Panc1 (cell line): ENCODE measurements at places on chromosomes 7 and 10.

GRCh38 chr10:92146781-92147180 lies 144.1 kb downstream of the CPEB3 start:
- DNase-seq, result no peak

GRCh38 chr7:55024776-55025175 lies 6.0 kb downstream of the EGFR start:
- DNase-seq, result no peak

DNA sequence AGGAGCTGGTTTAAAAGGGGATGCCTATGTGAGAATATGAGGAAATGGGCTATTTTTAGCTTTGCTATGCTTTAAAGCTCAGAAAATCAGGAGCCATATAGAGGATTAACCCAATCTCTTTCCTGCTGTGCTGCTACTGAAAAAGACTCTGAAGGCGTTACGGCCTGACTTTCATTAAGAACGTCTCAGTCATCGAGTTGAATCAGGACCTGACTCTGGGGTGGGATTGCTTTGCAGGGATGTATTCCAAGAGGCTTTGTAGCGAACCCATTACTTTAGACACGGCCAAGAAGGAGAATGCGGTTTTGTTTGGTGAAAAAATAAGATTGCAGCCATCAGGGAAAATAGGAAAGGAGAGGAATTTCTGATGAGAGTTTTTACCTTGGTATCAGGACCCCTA lies 426.9 kb downstream of the CCSER2 start:
- no peak for DNase-seq

DNA sequence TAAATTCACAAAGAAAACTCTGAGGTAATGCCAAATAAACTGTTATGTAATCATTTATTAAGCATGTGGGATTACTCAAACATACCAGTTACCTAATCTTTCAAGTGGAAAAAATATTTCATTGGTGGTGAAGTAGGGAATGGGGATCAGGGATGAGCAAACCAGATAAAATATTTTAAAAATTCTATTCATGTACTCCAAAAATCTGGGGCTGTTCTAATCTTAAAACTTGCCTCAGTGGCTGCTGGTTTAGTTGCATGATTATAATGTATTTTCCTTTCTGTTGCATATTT lies 19.5 kb downstream of the LMOD2 start:
- no peak for DNase-seq

- no peak for DNase-seq
Measured at GRCh38 chr7:129784783-129785684, 167.7 kb downstream of the UBE2H start.

DNA sequence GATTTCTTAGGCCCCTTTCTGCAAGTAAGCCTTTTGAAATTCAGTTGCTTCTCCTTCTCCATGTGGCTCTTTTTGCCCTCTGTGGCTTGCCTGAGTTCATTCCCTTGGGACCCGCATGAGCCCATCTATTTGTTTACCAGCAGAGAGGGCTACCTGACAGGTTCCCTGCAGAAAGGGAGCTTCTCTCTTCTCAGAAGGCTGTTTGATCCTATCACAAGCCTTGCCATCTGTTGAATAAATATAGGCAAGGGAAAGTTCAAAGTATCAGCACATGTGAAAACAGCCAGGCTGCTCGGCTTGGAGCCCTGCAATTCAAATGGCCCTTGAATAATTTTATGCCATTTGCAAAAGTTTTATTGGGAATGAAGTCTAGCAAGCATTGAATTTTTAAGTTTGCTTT lies 720.2 kb upstream of the FZD8 start:
- DNase-seq, result no peak

DNA sequence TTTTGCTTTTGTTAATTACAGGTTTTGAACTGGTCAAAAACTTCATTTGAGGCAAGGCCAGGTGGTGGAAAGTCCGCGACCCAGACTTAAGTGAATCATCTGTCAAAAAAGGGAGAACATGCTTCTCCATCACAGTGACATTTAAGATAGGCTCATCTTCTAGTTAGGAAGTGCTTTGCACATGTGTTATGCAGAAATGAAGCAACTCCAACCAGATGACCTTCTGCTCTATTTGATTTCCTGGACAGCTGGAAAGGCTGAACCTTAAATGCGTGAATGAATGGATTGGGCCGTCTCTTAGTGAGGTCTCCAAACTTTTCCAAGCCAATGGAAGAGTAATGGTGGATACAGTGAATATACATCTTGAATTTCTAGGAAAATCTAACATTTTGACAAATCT lies 101.6 kb upstream of the FAM13C start:
- no peak for DNase-seq

GRCh38 chr10:113576852-113577251 lies 24.0 kb downstream of the HABP2 start:
- no peak for DNase-seq

DNA sequence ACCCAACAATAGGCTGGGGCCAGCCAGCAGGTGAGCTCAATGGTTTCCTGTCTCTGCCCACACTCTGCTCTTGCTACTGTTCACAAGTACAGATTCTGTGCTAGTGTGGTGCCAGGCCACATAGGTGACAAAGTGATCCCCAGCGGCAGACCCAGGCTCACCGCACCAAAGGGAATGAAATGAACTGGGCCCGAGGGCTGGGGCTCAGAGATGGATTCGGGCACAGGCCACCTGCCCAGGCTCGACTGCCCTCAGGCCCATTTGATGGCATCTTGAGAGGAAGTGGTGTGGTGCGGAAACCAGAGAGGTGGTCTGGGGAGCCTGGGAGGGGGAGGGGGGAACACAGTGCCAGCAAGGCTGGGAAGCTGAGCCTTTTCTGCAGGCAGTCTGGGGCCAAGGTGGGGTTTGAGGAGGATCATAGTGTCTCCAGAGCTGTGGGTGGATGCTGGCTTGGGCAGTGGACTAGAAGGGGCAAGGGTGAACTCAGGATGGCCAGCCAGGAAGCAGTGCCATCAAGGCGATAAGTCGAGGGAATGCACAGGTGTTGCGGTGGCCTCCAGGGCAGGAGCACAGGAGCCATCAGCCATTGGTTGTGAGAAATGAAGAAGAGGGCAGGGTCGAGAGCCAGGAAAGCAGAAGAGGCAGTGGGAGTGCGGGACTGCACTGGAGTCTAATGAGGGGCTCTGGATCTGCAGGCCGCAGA lies 85.2 kb downstream of the ARHGAP22 start:
- no peak for DNase-seq

- DNase-seq, result no peak
Measured at GRCh38 chr7:68235937-68236336, 1239.3 kb downstream of the TYW1 start.

GRCh38 chr7:27579565-27579964 lies 83.1 kb downstream of the HIBADH start:
- DNase-seq, result no peak

- no peak for DNase-seq
Measured at GRCh38 chr10:131061216-131061615, 250.3 kb downstream of the TCERG1L start.

DNA sequence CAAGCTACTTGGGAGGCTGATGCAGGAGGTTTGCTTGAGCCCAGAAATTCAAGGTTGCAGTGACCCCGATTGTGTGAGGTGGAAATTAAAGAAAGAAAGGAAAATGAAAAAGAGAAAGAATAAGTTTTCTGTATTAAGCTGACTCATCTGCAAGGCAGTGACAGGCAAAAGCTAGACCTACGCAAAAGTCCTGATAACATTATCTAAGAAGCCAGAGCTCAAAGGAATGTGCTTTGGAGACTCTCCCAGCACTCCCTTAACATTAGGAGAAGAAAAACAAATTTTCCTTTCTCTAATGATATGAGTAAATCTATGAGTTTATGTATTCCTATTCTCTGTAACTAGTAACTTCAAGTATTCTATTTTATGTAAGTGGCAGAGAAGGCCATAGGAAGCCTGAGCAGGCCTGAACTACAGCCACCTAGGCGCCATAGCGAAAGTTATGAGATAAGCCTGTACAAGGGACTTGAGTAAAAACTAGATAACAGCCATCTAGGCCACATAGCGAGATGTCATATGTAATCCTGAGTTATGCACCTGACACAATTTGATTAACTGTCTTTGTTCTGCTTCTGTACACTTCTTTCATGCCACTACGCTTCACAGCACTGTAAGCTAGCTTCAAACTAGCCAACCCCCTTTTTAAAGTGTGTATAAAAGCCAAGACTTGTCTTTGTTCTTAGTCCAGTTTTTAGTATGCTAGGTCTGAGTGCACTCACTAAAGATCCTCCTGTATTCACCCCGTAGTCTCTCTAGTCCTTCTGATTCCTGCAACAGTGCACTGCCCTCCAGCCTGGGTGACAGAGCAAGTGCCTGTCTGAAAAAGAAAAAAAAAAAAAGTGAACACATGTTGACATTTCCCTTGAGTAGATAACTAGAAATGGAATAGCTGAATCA lies 9.4 kb upstream of the ZWINT start:
- no peak for DNase-seq

DNA sequence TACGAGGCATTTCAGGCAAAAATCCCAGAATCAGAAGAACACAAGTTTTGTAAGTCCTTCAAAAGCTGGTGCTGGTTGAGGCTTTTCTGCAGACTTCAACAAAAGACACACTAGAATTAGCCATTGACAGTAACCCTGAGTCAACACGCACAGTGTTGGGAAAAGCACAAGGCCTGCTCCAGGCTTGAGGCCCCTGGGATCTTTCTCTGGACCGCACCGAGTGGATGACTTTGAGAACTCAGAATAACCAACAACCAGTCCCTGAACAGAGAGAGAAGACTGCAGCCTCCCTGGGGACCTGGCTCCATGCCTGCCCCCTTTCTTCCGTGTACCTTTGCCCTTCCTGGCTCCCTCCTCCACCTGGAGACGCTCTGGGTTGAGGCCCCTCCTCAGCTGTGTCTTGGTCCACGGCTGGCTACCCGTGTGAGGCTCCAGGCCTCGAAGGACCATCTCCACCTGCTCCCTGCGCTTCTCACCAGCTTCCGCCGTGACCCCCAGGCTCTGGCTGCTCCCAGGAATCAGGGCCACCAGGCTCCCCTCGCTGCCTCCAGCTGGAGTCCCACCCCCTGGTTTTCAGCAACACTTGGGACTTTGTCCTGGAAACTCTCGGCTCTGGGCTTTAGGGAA lies 28.4 kb downstream of the DIP2C start:
- no peak for DNase-seq

DNA sequence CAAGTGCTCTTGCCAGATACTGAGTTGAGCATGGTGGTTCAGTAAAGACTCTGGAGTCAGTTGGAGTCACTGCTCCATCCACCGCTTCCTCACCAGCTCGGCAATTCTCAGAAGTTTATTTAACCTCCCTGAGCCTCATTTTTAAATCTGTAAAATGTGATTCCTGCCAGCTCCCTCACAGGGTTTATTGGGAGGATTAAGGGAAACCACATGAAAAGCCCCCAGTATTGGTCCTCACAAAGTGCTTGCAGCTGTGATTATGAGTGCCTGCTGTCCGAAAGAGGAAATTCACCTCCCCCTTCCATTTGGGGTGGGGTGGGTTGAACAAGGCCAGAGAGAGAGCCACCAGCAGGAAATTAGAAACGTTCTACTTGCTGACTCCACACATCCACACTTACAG lies 99.0 kb downstream of the AOAH start:
- no peak for DNase-seq

DNA sequence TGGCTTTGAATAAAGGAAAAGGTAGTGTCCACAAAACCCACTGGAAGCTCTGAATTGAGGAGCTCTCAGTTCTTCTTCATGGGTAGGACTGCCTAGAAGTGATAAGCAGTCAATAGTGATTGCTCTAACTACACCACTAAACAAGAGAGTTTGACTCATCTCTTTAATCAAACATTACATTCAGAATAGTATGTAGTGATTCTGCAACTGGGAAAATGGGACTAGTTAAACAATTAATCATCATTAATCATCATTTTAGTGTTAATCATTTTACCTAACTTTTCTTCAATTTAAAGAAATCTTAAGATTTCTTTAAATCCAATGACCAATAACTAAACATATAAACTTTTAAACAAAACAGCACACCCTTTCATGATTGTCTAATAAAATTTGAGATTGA lies 484.0 kb upstream of the FZD8 start:
- no peak for DNase-seq

- DNase-seq, result no peak
Measured at GRCh38 chr7:52689912-52690311, 345.5 kb upstream of the POM121L12 start.

- no peak for DNase-seq
Measured at GRCh38 chr7:132386201-132386681, 190.0 kb downstream of the PLXNA4 start.

GRCh38 chr10:118799777-118800176 lies 45.0 kb upstream of the CACUL1 start:
- DNase-seq, result no peak

- DNase-seq, result no peak
Measured at GRCh38 chr10:107701943-107702342, 537.4 kb upstream of the SORCS1 start.

DNA sequence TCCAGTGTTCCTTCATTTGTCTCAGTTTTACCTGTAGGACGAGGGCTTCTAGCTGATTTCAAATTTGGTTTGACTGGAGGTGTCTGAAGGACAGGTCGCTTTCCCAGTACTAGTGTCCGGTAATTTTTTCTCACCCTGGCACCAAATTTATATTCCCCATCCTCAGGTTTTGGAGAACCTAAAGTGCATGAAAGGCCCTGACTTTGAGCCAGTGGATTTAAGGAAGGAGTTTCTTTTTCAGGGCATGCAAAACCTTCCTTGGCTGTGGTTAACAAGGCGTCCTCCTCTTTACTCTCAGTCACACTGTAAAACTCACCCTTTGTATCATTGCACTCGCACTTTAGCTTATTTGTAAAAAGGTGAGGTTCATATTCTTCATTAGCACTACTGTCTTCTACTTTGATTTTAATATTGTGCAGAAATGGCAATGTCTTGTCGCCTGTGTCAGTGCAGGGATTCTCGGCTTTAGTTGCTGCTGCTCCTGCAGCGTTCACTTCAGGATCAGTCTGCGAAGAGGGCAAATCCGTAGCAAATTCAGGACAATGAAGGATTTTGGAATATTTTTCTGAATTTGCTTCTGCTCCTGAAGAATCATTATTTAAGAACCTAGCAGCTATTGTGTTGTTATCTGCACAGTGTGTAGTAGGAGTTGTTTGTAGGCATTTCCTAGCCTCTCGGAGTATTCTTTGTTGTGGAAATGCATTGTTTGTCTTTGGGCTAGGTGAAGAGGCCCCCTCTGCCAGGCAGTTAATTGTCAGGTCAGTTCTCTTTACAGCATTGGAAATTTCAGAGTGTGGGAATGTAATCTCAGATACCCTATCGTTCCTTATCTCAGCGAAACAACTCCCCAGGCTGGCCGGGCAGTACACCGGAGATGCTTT lies 9.9 kb downstream of the SKIDA1 start:
- no peak for DNase-seq

DNA sequence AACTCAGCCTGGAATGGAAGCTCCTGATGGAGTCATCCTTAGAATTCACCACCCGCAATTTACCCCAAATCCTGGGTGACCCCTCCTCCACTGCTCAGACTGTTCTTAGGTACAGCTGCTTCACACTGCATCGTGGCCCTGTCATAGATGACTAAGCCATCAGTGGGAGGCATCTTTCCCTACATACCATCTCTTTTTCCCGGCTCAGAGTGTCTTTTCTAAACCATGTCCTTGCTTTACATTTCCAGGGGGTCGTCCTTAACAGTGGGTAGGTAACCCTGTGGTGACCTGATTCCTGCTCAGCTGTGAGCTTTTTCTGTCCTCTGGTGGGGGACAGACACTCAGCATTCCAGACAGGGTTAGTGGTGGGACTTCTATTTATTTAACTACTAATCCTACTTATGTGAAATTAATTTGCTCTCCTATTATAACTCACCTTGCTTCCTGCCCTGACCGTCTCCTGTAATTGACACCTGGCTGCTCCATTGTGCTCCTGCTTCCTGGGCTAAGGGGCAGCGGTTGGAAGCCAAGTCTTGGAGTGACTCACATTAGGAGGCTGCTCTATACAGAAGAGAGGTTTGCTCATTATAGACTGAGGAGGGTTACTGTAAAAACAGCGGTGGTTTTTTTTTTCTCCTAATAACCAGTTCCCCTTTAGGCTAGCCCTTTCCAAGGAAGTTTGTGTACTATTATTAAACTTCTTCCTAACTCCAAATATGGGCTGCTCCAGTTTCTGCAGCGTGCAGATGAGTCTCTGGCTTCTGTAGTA lies 40.6 kb downstream of the PYROXD2 start:
- no peak for DNase-seq
